Left cardiac atrium (tissue), 4 donors: ENCODE measurements at places on chromosomes 11 and 22.

- DNase-seq = no peak
Measured at GRCh38 chr11:100512475-100512874, 174.6 kb upstream of the ARHGAP42 start.

DNA sequence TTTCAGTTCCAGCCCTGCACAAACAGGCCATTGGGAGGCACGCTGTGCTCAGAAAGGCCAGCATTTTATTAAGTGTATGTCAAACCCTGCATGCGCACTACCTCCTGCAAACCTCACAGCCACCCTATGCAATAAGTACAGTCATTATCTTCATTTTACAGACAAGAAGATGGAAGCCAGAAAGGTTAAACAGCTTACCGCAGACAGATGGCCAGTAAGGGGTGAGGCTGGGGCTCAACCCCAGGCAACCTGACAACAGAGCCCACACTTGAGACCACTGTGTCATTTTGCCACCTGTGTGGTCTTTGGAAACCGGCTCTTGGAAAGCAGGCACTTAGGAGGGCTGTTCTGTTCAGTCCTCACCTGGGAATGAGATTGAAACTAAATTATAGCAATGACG is 142.3 kb downstream of the NXPE2 start:
- no peak for DNase-seq

- DNase-seq = no peak
Measured at GRCh38 chr11:67233584-67234190, 32.6 kb upstream of the GRK2 start.

DNA sequence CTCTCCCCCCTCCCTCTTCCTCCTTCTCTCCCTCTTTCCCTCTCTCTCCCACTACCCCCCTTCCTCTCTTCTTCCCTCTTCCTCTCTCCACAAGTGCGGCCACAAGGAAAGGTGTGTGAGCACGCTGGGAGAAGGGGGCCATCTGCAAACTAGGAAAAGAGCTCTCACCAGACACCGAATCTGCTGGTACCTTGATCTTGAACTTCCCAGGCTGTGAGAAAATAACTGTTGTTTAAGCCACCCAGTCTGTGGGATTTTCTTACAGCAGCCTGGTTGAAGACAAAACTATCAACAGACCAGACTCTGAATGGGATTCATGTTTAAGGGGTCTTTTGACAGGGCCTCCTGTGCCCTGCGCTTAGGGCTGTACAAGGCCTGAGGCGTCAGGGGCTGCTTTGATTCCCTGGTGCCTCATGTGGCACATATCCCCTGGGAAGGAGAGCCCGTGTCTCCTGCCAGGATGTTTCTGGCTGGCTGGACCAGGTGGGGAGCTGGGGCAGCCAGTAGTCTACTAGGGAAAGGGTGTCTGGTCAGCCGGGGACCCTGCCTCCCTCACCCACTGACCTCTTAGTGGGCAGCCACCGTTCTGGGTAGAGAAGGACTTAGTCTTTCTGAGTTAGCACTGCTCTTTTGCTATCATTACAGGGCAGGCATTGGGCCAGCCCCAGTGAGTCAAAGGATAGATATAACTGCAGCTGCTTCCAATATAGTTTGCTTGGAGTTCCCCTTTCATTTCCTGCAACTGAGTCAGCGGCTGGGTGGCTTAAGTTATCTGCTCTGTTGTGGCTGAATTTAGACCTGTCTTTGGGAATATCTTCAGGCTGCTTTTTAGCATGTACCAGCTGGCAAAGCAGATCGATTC is 6.2 kb downstream of the PANX1 start:
- DNase-seq = peak; percentile 88

- DNase-seq = no peak
Measured at GRCh38 chr11:70397336-70397982, 870 bp upstream of the CTTN start.

GRCh38 chr11:16843294-16843693 is 104.8 kb downstream of the C11orf58 start:
- DNase-seq = no peak

DNA sequence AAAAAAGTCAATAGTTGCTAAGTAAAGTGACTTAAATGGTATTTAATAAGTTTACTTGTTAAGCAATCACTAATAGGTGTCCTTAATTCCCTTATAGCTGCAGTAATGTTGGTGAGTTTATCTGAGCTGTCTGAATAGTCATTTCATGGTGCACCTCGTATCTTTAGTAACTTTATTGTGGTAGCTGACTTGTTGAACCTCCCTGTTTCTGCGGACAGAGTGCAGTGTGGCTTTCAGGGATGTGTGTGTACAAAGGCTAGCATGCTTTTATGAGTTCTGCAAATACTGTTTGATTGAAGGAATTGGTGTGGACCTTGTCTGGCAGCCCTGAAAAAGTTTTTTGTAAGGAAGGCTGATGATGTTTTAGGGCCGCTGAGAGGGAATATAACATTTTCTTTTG is 2.6 kb downstream of the ZNRF3 start:
- DNase-seq = no peak

DNA sequence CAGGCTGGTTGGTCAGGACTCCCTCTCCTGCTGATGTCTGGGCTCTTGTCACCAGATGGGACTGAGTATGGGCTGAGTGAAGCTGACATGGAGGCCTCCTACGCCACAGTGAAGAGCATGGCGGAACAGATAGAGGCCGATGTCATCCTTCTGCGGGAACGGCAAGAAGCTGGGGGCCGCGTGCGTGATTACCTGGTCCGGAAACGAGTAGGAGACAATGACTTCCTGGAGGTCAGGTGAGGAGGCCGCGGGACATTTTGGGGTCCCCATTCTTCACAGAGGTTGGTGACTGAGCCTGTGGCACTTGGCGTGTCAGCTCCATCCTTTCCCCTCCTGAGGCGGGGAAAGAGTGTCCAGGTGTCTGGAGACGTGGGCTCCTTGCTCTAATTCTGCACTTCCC is 10.1 kb downstream of the GTPBP1 start:
- DNase-seq = no peak

GRCh38 chr11:92284558-92284957 is 59.9 kb downstream of the FAT3 start:
- DNase-seq = no peak

- DNase-seq = no peak
Measured at GRCh38 chr11:73386016-73386415, 9.8 kb downstream of the RELT start.

- no peak for DNase-seq
Measured at GRCh38 chr22:23405366-23405851, 174.7 kb downstream of the IGLL1 start.

GRCh38 chr11:57126766-57127400 is 54.9 kb upstream of the LRRC55 start:
- DNase-seq = no peak

DNA sequence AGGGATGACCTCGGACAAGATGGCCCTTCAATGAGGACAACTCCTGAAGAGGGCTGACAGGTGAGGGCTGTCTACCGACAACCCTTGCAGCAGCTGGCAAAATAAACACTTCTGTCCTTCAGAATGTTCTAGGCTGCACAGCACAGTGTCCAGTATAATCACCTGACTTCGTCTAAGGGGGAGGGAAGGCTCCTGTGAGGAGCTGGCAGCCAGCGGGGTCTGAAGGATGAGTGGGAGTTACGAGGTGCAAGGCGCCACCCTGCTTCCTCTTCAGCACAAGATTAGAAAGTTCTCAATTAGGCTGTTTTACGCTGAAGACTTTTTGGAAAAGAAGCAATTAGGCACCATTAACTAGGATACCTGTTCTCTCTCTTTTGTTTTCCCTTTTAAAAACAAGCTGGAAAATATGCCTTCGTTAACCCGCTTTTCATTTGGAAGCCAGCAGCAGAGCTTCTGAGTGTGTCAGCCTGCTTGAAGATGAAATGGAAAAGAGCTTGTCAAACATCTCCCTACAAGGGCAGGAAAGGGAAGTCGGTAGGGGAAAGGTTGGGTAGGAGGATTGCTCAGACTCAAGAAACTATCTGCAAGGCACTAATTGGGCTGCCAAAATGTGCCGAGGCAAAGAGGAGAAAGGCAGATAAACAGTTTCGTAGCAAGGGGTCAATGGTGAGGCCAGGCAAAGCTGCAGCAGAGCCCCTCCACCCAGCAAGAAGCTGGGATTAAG is 592.2 kb upstream of the CADM1 start:
- no peak for DNase-seq

- no peak for DNase-seq
Measured at GRCh38 chr11:65014726-65015227, 817 bp downstream of the ARL2 start.

DNA sequence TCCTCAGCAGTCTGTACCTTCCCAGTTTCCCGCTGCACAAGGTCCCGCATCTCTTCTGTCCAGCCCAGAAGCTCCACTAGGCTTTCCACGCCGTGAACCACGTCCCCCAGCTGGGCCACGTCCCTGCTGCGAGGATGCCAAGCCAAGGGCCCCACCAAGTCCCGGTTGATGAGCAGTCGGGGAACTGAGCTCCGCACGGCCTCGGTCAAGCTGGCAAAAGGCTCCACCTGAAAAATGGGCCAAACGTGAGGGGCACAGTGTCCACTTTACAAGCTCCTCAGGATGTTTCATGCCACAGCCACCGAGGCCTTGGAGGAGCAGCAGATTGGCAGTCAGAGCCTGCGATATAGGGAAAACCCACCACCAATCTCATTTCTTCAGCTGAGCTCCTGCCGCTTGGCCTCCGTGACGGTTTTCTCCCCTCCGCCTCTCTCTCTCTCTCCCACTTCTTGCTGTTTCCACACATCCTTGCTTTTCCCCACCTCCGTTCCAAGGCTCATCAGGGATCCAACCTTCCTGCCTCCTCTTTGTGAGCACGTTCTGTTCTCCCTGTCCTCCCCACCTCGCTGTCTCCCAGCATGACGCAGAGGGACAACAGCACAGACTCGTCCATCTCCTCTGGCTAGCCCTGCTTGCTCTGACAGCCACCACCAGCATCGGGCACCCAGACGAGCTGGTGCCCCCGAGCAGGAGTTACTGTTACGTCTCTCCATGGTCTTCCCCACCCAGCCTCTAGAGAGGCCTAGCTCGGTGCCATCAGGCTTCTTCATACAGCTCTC is 11.5 kb downstream of the RIC8A start:
- no peak for DNase-seq

- no peak for DNase-seq
Measured at GRCh38 chr22:45775062-45775461, 103.4 kb downstream of the ATXN10 start.

DNA sequence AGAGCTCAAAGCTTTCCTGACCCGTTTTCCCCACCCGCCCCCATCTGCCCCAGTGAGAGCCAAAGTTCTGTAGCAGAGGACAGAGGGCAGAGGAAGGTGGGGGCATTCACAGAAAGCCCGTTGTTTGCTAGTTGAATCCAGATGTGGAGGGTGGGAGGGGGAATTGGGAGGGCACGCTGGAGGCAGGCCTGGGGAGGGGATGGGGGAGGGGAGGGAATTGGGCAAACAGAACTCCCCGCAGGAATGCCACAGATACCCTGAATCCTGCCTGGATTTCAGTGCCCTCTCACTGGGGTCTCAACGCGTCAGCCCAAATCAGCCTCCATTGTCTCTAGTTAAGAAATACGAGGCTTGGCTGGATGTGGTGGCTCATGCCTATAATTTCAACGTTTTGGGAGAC is 12.9 kb upstream of the OAF start:
- no peak for DNase-seq

DNA sequence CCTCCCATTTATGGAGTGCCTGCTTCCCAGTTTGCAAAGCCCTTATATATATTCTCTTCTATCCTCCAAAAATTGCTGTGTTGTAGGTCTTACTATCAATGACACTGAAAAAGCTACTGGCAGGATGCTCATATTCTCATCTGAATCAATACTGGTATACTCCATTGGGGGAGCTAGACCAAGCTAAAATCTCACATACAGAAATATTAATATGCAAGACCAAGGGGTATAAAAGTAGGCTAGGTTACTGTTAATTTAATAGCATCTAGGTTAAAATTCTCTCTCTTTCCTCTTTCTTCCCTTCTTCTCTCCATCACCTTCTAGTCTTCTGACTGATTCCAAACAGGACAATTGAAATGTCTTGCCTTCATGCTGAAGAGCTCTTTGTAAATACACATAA is 17.1 kb upstream of the BDNF start:
- DNase-seq = no peak

DNA sequence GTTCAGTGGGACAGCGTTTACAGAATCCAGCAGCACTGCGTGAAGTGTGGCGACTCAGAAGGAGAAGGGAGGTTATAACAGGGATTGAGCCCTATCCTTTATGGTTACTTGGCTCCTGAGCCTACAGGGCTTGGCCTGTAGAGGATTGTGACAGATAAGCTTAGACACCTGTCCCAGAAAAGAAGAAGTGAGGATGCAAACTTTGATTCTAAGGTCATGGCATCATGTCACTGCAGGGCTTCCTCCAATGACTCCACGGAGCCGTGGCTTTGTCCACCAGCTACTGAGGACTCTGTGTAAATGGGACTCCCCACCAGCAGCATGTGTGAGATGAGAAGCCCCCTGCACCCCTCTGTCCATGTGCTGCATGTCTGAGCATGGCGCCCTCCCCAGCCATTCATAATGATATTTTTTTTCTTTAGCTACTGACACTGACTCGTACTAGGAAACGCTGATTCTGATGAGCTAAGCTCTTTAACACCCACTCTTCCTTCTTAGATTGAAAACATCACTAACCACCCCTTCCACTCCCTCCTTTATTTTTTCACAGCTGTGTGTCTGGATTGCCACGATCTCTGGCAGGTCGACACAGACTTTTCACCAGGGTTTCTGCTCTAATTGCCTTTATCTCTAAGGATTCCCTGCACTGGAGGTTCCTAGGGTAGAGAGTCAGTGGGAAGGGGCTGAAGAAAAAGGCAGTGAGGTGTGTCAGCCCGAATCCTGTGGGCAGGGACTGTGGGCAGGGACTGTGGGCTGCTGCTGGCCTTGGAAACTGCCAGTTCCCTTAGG is 65.5 kb upstream of the TTC12 start:
- DNase-seq = no peak

- no peak for DNase-seq
Measured at GRCh38 chr11:81129618-81130017, 1604.0 kb downstream of the FAM181B start.

DNA sequence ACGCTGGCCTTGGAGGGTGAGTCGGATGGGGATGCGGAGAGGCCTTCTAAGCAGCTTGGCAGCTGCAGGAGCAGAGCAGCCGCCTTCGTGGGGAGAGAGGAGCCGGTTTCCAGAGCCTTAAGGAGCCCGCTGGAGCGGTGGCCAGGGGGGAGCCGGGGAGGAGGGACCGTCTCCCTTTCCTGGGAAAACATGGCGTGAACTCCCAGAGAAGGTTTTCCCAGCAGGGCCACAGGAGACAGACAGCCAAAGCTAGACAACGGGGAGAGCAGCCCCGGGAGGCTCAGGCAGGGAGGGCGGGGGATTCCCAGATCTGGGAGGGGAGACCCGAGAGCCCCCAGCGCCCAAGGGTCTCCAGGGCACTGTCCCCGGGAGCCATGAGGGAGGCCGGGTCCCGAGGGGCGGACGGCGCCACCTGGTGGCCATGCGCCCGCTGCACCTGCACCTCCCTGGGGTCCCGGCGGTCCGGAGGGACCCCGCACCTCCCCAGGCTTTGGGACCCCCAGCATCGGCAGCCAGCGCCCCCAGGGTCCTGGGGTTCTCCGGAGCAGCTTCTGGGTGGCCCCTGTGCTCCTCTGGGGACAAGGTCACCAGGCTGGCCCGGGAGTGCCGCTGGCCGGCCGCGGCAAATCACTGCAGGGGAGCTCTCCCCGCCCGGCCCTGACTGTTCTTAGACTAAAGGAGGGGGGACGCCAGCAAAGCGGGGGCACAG is 2.4 kb upstream of the SYT8 start:
- peak; percentile 60 for DNase-seq

GRCh38 chr22:33597274-33597985 is 322.8 kb downstream of the LARGE1 start:
- no peak for DNase-seq
